ENCODE measurements at places on chromosomes 6 and 20.

GRCh38 chr20:58438970-58439808, 50.2 kb downstream of the VAPB start:
- no peak for DNase-seq

GRCh38 chr6:29520232-29520631, 32.5 kb upstream of the MAS1L start:
- no peak for DNase-seq

- DNase-seq = no peak
Observed at GRCh38 chr6:17064975-17065374, 36.9 kb upstream of the STMND1 start.

- DNase-seq = no peak
Observed at GRCh38 chr6:78868116-78868515, 765 bp downstream of the IRAK1BP1 start.

GRCh38 chr6:21193790-21194475, 399.6 kb upstream of the SOX4 start:
- no peak for DNase-seq
